Pancreas (tissue), 10 donors: ENCODE measurements at places on chromosomes 6 and 20. TPM values are rescaled to one million over a fixed set of nuclear protein-coding genes. Genes with fewer than 3 reads are reported as not detected.

SSTR4 gene
- 0.07 TPM for polyA plus RNA-seq

ATAT1 gene
- 6.8 TPM for polyA plus RNA-seq

ASCC3 gene
- polyA plus RNA-seq: 7.5 TPM

MYLK4 gene
- polyA plus RNA-seq: 0.27 TPM
